ENCODE measurements at places on chromosomes 12 and 14.

DNA sequence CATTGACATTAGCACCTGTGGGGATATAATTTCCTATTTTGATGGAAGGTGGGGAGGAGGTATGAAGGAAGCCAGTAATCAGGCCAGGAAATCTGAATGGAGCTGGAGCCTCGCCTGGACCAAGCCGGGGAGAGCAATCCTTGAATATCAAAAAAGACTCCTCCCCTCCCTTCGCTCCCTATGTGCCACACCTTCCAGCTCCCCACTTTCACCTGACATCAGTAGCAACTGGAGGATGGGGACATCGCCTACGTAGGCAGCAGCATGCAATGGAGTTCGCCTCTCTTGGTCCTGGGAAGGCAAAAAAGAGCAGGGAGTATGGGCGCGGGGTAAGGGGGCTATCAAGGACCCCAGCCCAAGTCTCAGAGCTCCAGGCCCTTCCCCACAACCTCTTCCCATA is 1.1 kb downstream of the ANKRD52 start:
- no peak for DNase-seq

- no peak for DNase-seq
Measured at GRCh38 chr12:106682594-106683234, 91.8 kb upstream of the RIC8B start.

- no peak for DNase-seq
Measured at GRCh38 chr14:72812292-72812851, 81.5 kb downstream of the DPF3 start.

DNA sequence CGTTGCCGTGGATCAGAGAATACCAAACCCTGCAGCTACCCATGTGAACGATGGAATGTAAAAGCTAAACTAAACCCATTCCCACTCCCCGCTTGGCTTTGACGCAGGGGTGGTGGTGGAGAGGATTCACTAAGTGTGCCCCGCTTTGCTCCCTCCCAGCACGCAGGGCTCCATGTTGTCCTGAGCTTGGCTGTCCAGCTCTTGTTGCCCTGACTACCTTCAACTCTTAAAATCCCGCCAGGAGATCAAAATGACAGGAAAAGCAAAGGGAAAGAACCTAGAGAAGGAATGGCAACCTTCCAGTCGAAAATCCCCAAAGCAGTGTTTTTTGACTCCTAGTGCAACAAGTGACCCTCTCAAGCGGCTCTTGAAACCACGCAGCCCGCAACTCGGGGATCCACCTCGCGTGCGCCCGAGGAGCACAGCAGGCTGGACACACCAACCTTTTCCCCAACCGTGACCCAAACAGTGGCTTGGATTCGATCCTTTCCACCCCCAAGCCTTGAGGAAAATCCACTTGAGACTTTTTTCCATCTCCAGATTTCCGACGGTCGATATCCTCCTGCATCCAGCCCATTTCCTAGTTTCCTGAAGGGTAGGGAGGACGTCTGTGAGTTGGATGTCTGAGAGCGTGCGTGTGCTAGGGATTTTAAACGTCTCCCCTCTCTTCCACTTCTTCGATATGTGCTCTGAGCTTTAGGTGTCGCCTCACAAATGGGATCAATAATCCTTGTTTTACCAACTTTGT is 1.4 kb downstream of the SYT10 start:
- DNase-seq, result no peak

DNA sequence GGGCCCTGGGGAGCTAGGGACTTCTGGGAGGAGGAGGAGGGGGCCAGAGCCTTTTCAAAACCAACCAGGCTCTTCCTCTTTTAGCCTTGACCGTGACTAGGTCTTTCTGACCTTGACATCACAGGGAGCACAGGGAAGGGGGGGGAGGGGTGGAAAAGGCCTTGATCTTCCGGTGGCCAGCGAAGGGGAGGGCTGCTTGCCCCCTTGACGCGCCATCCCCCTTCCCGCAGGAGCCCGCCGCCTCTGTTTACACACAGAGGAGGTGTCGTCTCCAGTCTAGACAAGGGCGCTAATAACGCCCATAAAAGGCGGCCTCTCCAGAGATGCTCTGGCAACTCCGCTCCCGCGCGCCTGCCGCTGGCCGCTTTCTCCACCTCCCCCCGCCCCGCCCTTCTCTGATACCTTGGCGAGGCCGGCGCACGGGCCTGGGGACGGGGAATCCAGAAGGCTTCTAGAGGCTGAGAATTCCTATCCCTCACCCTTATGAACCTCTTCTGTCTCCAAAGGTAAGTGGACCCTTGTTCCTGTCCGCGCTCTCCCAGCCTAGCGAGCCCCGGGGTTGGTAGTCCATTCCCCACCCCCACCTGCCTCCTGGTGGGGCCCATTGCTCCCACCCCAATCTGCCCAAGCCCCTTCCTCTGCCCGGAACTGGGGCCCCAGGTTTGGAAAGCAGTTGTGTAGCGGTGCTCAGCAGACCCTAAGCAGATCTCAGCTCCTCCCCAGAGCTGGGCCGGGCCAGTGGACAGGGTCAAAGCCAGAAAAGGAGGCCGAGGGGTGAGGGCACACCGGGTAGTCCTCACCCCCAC is 4.9 kb upstream of the HOXC12 start:
- DNase-seq, result no peak

DNA sequence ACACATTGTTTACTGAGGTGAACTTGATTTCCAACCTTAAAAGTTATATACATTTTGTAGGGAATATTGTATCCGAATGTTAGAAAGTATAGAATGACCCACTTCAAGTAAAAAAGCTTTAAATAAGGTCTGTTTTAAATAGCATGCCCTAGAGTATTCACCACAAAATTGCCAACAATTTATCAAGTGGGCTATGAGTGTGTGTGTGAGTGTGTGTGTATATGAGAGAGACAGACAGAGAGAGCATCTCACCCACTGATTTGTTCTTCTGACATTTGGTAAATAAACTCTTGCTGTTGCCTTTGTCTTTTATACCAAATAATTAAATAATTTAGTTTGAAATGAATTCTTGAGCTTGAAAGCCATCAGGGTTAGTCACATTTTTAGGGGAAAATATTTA is 29.8 kb upstream of the RAP1B start:
- no peak for DNase-seq
